Thyroid gland (tissue), 4 donors: ENCODE measurements at places on chromosomes 11 and 22. TPM values are rescaled to one million over a fixed set of nuclear protein-coding genes. Genes with fewer than 3 reads are reported as not detected.

DNA sequence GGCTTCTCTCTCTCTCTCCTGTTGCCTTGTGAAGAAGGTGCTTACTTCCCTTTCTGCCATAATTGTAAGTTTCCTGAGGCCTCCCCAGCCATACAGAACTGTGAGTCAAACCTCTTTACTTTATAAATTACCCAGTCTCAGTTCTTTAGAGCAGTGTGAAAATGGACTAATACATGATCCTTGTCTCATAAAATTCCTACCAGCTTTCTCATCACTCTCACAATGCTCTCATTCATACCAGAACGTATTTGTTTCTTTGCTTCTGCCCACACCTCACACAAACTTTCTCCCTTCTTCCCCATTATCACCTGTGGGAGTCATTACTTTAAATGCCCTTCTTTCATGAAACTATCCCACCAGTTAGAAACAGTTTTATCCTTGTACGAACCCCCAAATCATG, 62.7 kb upstream of the ARHGAP42 start:
- DNase-seq, result no peak

DNA sequence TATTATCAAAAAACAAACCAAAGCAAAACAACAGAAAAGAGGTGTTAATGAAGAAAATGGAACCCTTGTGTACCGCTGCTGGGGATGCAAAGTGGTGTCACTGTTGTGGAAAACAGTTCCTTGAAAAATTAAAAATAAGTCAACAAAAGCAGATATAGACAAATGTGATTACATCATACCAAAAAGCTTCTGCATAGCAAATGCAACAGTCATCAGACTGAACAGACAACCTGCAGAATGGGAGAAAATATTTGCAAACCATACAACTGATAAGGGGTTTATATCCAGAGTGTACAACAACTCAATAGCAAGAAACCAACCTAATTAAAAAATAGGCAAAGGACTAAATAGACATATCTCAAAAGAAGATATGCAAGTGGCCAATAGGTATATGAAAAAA, 22.9 kb upstream of the CARS1 start:
- no peak for DNase-seq

DNA sequence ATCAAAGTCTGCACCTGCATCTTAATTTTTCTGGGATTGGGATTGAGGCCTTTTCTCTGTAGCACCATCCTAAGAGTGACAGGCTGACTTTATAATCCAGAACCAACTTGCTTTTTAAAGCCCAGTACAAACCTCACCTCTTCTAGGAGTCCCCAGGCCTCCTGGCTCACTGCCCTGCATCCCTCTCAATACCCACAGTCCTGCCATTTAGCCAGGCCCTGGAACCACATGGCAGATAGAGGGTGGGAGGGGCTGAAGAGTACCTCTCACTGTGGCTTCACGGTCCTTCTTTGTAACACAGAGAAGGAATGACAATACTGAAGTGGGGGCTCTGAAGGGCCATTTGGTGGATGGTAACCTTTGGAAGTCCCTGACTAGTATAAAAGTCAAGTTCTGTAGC, 63.5 kb upstream of the PHOX2A start:
- DNase-seq, result no peak

GRCh38 chr11:94855666-94856065, 87.5 kb downstream of the AMOTL1 start:
- peak; percentile 67 for DNase-seq

Gene TPBGL
- total RNA-seq, result 0.79 TPM

Gene PDE3B
- total RNA-seq, result 2.0 TPM

- no peak for DNase-seq
These were observed 26.2 kb upstream of the POGLUT3 start for GRCh38 chr11:108524422-108524821.

GRCh38 chr11:94149431-94150017, 20.9 kb downstream of the PANX1 start:
- no peak for DNase-seq

Gene RPS13
- 1,588 TPM for total RNA-seq

- no peak for DNase-seq
These were observed 12.0 kb downstream of the PDHX start for GRCh38 chr11:34928268-34928959.

Gene OR8A1
- not detected for total RNA-seq

GRCh38 chr22:37905534-37906363, at the start of gene MICALL1:
TSS of gene MICALL1 (plus strand) at chr22:37906297. CDS start at chr22:37906423, 126 bp downstream.
- DNase-seq, result peak; percentile 81

GRCh38 chr11:28529540-28530410, 421.6 kb downstream of the METTL15 start:
- DNase-seq, result no peak

DNA sequence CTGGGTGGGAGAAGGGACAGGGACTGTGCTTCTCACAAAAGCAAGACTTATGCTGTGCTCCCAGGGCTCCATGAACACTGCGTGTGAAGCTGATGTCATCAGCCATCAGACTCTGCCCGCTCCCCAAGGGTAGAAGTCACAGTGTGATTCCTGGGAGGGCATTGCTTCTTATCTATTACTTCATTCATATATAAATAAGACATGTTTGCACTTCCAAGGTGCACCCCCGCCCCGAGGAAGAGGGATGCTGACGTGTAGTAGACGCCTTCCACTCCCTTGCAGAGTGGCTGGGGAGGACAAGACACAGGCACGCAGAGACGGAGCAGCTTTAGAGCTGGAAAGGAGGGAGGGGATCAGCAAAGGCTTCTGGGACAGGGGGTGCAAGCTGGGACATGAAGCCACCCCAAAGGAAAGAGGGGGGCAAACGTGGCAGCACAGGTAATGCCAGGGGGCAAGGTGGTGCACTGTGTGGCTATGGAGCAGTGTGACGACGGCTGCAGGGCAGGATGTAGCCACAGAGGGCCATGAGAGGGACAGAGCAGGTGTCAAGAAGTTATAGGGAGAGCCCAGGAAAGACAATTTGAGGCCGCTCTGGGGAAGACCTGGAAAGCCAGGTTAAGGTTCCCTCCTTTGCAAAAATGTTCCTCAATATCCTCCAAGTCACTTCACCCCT, 558.5 kb downstream of the MN1 start:
- DNase-seq, result no peak

DNA sequence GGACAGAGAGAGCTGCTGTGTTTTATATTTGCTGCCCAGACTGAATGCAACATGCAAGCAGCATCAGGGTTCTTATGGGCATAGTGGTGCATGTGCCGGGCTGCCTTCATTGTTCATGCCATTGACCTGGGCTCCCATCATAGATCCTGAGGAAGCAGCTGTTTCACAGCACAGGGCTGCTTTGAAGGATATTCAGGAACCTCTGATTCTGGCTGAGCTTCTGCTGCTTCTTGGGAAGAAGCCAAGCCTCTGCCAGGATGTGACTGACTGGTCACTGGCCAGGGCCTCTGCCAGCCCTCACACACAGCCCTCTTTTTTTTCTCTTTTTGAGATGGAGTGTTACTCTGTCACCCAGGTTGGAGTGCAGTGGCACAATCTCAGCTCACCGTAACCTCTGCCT, 43.3 kb downstream of the CYB5R2 start:
- DNase-seq, result peak; percentile 83

GRCh38 chr11:68741463-68741862, 9.9 kb downstream of the TESMIN start:
- DNase-seq, result no peak

GRCh38 chr11:79482800-79483199, 42.0 kb upstream of the TENM4 start:
- no peak for DNase-seq

DNA sequence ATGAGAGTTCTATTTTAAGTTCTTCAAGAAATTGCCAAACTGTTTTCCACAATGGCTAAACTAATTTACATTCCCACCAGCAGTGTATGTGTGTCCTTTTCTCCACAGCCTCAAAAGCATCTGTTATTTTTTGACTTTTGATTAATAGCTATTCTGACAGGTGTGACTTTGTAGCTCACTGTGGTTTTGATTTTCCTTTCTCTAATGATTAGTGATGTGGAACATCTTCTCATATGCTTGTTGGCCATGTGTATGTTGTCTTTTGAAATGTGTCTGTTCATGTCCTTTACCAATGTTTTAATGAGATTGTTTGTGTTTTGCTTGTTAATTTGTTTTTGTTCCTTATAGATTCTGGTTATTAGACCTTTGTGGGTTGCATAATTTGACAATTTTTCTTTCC, 18.0 kb upstream of the RAB38 start:
- no peak for DNase-seq

- no peak for DNase-seq
These were observed 23.8 kb downstream of the MYBPC3 start for GRCh38 chr11:47328449-47329390.

DNA sequence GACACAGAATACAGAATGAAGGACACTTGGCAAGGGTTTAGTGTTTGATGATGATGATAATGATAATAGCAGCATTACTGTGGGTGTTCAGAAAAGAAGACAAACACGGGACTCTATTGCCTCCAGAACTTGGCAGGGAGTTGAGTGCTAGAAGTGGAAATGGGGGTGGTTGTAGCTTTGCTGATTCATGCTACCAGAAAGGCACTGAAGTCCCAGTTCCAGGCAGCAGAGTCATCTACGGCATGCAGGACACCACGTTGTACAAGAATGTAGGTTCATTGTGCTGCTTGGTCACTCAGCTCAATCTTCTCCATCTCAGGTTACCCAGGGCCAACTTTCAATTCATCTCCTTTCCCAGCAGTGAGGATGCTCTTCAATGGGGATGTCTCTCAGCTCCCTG, 115.7 kb downstream of the NTM start:
- DNase-seq, result no peak

- peak; percentile 48 for DNase-seq
These were observed 17.0 kb downstream of the HTR3A start for GRCh38 chr11:113991718-113992458.

Gene SPI1
- total RNA-seq, result 6.0 TPM

DNA sequence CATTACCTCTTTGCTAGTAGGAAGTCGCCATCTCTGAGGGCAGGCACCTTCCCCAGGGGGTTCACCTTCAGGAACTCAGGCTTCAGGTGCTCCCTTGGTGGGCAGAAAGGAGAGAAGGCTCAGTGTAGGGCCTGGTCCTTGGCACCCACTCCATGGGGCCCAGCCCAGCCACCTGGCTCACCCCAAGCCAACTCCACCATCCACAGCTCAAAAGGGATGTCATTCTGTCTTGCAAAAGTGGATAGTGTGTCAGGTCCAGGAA, 2.7 kb upstream of the GSTT4 start:
- no peak for DNase-seq

GRCh38 chr22:19471572-19471971, 7.4 kb downstream of the UFD1 start:
- DNase-seq, result no peak

GRCh38 chr11:87142594-87142993, 104.9 kb downstream of the TMEM135 start:
- DNase-seq, result no peak

Gene APOL4
- total RNA-seq, result not detected

Gene CARNS1
- total RNA-seq, result 9.8 TPM

GRCh38 chr11:100641456-100641855, 45.6 kb upstream of the ARHGAP42 start:
- no peak for DNase-seq

- DNase-seq, result no peak
These were observed 84.5 kb downstream of the CACNA1I start for GRCh38 chr22:39655004-39655579.

- no peak for DNase-seq
These were observed 919.5 kb downstream of the JRKL start for GRCh38 chr11:97309291-97309690.

- peak; percentile 36 for DNase-seq
These were observed 26.6 kb downstream of the ZBED4 start for GRCh38 chr22:49880281-49880680.

DNA sequence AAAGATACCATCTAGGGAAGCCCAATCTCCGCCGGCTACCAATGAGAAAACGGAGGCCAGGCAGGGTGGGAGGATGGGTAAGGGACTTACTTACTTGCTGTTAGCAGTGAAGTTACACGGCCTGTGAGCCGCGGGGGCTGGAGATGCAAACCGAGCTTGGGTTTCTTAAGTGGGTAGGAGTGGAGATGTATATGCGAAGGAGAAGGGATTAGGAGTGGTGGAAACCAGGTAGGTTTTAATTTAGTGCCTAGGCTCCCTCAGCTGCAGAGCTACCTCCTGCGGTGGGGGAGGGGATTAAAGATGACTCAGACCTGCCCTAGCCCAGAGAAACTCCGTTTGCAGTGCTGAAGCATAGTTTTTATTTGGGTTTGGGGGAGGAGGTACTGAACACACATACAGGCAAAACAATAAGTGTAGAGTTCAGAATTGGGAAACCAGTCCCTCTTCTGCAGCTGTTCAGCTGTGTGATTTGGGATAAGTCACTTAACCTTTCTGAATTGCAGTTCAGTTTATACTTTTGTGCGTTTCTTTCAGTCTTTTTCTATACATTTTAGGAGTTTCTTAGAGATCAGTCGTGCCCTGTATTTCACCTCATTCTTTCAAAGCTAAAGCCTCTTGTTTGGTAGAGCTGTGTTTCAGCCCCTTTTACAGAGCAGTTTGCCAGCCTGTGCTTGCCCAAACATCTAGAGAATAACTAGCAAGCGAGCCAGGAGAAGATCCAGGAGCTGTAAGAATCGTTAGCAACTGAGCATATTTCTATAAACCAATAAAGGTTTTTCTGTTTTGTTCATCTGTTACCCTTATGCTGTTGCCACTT, 596 bp upstream of the TNRC6B start:
- peak; percentile 50 for DNase-seq

GRCh38 chr11:115166820-115167219, 337.4 kb downstream of the CADM1 start:
- DNase-seq, result no peak

DNA sequence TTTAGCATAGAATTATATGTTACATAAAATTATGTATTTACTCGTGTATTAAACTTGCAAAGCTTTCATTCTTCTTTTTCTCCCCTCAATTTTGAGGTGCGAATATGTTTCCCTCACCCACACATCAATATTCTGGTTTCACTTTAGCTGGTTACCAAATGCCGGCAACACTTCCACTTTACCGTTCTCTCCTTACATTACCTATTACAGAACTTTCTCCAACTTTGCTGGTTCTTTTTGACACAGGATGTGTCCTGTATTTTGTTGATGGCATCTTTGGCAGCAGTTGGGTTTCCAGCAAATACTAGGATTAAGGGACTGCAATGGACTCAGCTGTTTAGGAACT, 84.9 kb downstream of the PRR5L start:
- no peak for DNase-seq

DNA sequence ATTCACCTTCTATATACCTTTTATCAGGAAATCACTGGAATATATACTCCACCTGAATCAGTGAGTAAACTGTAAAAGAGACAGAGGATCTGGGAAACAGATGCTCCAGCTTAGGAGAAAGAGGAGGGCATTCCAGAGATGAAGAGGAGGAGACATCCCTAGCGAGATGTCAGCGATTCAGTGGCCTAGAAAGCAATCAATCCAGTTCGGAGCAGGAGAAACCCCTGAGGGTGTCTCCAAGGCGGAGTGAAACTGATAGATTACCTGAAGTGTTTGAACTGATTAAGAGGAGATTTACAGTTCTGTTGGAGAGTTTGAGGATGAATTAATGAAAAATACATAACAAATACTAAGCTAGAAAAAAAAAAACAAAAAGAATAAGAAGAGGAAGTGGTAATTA, 24.5 kb upstream of the TNRC6B start:
- DNase-seq, result no peak

- no peak for DNase-seq
These were observed 78.0 kb downstream of the MYEOV start for GRCh38 chr11:69371731-69372588.
